ENCODE measurements at places on chromosomes 4 and X. TPM values are rescaled to one million over a fixed set of nuclear protein-coding genes. Genes with fewer than 3 reads are reported as not detected.

CXCL1 gene
- 19.6 TPM for total RNA-seq

NLRP2B gene
- total RNA-seq, result not detected

TMEM35A gene
- total RNA-seq, result 3.9 TPM

GPR173 gene
- total RNA-seq, result 0.47 TPM

SYTL5 gene
- total RNA-seq, result 7.1 TPM

PNMA6F gene
- total RNA-seq, result not detected

TECRL gene
- not detected for total RNA-seq

CCDC158 gene
- total RNA-seq, result not detected

TAF9B gene
- total RNA-seq, result 6.3 TPM

Data from colonic mucosa (tissue), 4 donors.